ENCODE measurements at places on chromosomes 6 and 20.

DNA sequence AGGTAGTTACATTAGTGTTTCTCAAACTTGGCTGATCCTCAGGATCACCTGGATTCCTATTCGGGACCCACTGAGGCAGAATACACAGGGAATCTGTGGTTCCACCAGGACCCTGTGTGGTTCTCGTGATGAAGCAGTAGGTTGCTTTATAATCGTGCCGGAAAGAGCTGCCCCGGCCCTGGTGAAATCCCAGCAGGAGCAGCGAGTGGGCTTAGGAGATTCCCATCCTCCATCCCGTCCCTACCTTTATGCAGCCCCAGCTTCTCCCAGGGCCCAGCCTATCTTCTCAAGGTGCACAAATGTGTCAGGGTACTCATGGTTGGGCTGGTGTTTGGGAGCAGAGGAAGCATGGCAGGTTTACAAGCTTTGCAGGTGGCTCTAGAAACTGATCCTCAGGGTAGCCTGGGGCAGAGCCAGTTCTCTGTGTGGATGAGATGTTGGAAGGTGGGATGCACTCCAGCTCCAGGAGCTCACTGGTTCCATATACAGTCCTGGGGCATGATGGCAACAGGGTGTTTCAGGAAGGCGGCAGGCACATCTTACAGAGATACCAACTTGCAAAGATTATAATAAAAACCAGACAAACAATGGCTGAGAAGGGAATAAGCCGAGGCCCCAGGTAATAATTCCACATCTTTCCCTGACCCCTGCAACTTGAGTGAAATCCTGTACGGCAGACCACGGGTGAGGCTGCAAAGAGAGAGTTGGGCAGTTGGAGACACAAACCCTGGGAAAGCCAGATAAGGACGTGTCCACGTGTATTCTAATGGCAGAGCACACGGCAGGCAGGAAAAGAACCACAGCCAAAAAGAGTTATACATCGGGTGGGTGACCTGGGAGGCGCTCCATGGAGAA, 5.9 kb downstream of the SLC22A1 start:
- DNase-seq, result no peak

- no peak for DNase-seq
Measured at GRCh38 chr6:143936778-143937667, 71.0 kb downstream of the PLAGL1 start.

GRCh38 chr20:39188266-39188765, 226.2 kb downstream of the DHX35 start:
- DNase-seq, result no peak

- no peak for DNase-seq
Measured at GRCh38 chr6:125781314-125781868, 9.4 kb upstream of the NCOA7 start.

DNA sequence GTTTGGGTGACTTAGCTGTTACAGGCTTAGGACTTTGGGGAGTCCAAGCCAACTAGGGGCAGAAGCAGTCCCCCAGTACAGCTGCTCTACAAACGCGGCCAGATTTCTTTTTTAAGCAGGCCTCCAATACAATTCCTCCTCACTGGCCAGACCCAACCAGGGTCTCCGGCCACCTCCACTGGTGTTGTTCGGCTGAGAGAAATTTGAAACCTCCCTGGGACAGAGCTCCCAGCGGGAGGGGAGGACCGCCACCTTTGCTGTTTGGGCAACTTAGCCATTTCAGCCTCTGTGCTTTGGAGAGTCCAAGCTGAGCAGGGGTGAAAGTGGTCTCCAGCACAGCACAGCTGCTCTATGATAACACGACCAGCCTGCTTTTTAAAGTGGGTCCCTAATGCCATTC, 59.4 kb upstream of the KHDRBS2 start:
- no peak for DNase-seq

GRCh38 chr20:16615199-16615598, 42.0 kb upstream of the KIF16B start:
- peak; percentile 21 for DNase-seq

DNA sequence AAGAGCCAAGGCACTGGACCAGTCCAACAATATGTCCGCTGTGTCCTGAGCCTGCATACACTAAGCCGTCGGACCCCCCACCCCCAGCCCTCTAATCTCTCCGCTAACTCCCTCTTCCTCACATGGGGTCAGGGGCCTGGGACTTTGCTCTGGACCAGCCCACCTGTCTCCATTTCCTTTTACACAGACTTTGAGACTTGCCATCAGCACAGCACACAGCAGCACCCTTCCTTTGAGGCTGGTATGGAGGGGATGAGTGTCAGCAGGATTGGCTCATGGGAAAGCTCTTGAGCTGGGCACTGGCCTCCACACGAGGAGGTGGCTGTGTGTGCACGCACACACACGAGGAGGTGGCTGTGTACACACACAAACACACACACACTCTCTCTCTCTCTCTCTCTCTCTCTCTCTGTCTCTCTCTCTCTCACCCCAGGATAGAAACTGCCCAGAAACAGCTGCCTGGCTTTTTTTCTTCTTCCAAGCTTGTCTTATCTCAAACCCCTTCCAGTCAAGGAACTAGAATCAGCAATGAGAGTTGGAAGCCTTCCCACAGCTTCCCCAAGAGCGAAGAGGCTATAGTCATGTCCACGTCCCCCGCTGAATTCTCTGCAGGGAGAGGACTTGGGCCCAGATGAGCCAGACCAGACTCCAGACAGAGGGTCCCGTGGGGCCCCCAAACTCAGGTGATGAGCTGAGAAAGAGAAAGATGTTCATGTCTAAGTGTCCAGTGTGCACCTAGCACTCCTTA, 18.6 kb downstream of the SLC9A8 start:
- DNase-seq, result no peak

DNA sequence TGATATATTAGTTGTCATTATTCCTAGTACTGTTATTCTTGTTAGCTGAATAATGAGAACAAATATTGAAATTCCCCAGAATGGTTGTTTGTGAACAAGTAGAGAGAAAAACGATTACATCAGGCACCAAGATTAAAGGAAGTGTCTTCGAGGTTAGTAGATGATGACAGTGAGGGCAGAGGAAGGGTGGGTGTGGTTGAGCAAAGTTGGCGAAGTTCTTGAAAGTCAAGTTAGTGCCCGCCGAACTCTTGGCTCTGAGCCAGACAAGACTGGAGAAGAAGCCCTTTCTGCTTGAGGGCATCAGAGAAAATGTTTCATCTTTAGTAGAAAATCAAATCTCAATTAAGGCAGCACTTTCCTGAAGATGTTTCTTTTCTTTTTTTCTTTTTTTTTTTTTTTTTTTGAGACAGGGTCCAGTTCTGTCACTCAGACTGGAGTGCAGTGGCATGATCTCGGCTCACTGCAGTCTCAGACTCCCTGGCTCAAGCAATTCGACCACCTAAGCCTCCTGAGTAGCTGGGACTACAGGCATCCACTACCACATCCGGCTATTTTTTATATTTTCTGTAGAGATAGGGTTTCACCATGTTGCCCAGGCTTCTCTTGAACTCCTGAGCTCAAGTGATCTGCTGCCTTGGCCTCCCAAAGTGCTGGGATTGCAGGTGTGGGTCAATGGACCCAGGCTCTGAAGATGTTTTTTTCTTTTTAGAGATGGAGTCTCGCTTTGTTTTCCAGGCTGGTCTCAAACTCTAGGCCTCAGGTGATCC, 77.1 kb downstream of the SGK1 start:
- peak; percentile 18 for DNase-seq

DNA sequence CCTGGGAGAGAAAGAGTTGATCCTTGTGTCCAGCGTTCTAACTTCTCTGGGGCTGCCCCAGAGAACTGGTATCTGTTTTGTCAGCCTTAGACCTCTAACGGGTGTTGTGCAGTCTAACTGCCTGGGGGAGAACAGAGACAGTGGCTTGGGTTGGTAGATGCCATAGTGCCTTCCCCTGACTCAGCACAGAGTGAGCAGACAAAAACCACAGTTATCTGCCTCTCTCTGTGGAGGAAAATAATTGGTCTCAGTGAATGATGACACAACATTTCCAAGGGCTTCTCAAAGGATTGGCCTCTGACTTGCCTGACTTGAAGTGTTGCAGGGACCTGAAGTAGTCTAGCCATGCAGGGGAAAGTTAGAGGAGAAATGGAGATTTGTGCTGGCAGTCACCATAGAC, 226.2 kb upstream of the MAN1A1 start:
- no peak for DNase-seq

DNA sequence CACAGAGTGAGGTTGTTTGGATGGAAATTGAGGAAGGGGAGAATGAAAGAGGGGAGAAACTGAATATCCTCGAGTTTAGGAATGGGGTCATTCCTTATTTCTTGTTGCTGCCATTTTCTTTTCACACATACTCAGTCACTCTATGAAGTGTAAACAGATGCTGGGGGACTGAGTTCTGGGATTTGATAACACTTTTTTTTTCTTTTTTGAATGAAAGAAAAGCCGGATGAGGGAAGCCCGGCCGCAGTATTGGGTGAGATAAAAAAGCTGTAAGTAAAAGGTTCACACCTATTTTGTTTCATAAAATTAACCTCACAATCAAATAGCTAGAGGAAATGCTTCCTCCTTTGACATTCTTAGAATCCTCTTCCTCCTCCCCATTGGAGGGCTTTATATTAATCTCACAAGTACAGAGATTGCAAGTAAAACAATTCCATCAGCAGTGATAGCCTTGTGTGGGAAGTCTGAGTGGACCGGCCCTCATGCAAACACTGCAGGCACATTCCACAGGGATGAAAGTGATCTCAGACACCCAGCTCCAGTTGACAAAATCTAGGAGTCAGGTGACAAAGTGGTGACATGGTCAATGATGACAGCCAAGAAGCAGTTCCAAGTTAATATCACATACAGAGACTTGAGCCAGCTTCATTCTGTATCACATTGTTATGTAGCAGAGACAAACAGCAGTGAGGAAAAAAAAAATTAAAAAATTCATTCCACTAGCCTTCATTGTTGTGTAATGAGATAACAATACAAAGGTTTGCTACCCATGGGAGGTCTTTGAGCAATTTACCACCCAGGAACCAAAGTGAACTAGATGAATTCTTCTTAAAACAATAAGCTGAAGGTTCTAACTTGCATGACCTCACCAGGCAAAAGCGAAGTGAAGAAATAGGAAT, 391.1 kb upstream of the HSF2 start:
- no peak for DNase-seq

GRCh38 chr20:2759143-2759542, 41.3 kb downstream of the CPXM1 start:
- DNase-seq, result no peak

GRCh38 chr6:147154454-147154853, 49.8 kb upstream of the STXBP5 start:
- DNase-seq, result peak; percentile 58

- no peak for DNase-seq
Measured at GRCh38 chr6:42135722-42136121, 6.7 kb downstream of the C6orf132 start.

GRCh38 chr6:30490026-30490876, 942 bp downstream of the HLA-E start:
- peak; percentile 82 for DNase-seq
